NCI-H2081 (cell line): ENCODE measurements at places on chromosomes 2 and 18.
A peak's percentile ranks its signal among the peaks of the same experiment; 100 is the strongest.

- DNase-seq: peak; percentile 53
Measured at GRCh38 chr2:57880967-57881366, 165.6 kb upstream of the VRK2 start.

DNA sequence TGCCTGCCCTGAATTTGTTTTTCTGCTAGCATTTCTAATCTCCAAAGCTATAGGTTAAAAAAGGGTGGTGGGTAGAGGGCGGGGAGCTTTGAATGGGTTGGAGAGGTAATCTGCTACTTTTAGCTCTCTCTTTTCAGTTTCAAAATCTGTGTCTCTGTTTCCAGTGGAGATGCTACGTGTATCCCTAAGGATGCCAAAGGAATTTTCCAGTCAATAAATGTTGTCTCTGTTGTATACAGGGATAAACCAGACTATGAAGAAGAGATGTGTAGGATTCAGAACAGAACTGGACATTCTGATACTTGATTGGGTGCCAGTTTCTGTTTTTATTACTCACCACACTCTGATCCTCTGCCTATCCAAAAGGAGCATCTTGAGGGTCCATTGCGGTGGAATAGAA, 50.1 kb downstream of the TMEM178A start:
- DNase-seq: no peak

DNA sequence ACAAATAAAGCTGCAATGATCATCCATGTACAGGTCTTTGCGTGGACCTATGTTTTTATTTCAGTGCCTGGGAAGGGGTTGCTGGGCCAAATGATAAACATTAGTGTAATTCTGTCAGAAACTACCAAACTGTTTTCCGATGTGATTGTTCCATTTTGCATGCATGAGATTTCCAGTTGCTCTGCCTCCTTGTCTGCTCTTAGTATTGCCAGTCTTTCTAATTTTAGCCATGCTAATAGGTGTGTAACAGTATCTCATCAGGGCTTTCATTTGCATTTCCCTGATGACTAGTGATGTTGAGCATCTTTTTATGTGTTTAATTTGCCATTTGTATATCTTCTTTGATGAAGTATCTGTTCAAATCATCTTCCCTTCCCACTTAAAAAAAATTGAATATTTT, 67.5 kb downstream of the SP110 start:
- DNase-seq: no peak

GRCh38 chr2:205464681-205465080, 217.6 kb upstream of the NRP2 start:
- DNase-seq: no peak

DNA sequence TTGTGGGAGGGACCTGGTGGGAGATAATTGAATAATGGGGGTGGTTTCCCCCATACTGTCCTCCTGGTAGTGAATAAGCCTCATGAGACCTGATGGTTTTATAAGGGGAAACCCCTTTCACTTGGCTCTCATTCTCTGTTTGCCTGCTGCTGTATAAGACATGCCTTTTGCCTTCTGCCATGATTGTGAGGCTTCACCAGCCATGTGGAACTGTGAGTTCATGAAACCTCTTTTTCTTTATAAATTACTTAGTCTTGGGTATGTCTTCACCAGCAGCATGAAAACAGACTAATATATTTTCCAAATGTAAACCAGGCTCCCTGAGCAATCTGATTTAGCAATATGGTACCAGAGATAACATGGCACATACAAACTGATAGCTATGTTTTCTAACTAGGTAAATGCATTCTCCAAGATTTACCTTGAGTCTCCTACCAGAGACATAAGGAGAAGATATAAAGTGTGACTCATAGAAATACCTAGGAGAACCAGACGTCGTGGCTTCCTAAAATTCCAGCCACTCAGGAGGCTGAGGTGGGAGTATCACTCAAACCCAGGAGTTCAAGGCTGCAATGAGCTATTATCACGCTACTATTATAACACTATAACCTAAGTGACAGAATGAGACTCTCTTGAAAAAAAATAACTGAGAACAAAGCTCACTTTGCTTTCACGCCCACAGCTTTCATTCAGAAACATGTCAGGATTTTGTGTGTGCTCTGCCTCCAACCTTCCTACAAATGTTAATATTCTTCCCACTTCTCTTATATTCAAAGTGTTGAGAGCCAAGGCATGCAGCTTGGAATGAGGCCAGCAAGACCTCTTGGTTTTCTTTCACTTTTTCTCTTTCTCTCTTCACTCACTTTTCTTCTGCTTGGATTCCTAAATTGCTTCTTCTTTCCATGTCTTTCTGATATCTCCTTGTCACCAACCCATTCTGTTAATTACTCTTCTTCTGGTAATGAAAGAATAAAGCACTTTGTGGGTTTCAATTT, 263.9 kb upstream of the UBE2E3 start:
- no peak for DNase-seq

- no peak for DNase-seq
Measured at GRCh38 chr18:22542406-22542835, 124.7 kb upstream of the CTAGE1 start.

GRCh38 chr2:54271189-54271588, 15.2 kb upstream of the TSPYL6 start:
- DNase-seq: no peak

- no peak for DNase-seq
Measured at GRCh38 chr2:234606896-234607295, 110.0 kb upstream of the ARL4C start.

GRCh38 chr2:34294961-34295360, 695.9 kb upstream of the FAM98A start:
- no peak for DNase-seq

DNA sequence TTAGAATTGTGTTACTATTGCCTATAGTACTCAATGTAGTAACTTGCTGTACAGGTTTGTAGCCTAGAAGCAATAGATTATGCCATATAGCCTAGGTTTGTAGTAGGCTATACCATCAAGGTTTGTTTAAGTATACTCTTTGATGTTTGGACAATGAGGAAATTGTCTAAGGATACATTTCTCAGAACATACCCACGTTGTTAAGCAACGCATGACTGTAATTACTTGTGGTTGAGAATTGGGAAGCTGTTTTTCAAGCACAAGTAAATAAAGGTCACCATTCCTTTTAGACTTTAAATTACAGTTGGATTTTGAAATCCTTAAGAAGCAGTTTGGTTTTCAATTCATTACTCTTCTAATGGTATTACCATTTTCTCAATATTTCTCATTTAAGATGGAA, 89.8 kb upstream of the KCNH7 start:
- no peak for DNase-seq

DNA sequence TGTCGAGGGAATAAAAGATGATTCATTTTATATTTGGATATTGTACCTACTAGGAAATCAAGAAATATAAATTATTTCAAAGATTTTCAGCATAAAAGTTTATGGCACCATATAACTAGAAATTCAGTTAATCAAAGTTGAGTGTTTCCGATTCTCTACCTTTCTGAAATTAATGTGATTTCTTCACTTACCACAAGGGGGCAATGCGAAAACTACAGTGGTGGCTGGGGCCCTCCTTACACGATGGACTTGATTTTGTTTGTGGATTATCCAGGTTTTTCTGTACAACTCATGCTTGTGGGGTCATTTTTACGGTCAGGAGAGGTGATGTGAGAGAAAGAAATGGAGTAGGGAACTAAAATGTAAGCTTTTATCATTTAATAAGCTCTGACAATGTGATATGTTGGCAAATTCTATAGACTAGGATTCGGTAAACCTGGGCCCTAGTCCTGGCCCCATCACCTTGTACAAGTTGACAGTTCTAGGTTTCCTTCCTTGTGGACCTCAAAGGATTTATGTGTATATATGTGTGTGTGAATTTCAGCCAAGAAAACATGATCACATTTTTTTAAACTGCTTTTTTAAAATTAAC, 47.6 kb downstream of the G6PC2 start:
- DNase-seq: no peak

DNA sequence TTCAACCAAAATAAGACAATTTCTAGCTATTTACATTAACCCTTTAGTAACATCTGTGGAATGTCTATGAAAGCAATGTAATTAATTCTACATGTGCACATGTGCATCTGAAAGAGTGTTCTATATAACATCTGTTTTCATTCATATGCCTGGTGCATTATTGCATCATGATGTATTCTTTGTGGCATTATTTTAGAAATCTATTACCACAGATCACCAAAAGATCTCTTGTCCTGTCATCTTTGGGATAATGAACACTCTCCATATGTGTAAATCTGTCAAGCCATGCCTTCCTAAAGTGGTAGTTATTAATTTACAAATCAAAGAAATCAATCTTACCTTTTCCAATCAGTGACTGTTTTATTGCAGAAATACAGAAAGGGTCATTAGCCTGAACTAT, 86.9 kb downstream of the TRIB2 start:
- DNase-seq: no peak

DNA sequence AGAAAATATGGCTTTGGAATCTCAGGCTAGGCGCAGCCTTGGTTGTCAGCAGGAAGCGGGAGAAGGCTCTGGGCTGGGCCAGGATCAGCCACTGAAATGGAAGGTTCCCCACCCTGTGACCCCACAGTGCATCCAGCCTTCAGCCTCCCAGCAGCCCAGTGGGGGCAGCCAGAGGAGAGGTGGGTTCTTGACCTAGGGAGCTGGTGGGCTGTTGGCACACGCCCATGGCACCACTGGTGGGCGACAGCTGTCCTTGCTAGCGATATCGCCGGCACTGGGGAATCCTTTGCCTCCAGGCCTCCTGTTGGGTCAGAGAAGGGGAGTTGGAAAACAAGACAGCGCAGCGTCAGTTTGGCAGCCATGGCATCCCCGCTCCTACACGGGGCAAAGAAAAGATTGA, 92.4 kb downstream of the KLHL29 start:
- DNase-seq: no peak

DNA sequence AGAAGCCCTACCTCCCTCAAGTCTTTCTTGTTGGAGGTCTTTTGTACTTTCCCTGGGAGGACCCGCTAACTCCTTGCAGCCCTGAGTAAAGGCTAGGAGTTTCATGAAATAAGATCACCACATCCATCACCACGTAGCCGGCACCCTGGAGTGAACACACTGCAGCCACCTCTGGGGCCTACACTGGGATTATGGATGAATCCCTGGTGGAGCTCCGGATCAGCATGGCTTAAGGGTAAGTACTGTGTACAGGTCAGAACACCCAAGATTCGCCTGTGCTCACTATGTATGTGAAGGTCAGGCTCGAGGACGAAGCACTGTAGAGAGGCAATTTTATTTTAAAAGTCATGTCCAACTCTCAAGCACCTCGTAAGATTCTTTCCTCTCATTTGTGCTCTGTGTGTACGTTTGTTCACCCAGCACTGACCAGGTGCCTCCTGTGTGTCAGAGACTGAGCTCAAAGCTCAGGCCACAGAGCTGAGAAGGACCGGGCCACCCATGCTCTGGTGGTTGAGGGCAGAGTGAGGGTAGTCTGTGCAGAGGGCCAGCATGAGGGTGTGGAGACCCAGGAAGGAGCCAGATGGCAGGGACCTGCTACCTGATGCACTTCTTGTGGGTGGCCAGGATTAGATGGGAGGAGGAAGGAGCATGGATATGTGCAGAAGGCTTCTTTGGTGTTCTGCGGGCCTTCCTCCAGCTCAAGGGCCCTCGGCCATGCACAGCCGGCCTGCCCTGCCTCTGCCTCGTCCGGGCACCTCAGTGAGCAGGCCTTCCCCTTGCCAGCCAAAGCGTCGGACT, 66.7 kb upstream of the TFCP2L1 start:
- no peak for DNase-seq

- DNase-seq: no peak
Measured at GRCh38 chr2:160731856-160732255, 238.2 kb upstream of the RBMS1 start.

DNA sequence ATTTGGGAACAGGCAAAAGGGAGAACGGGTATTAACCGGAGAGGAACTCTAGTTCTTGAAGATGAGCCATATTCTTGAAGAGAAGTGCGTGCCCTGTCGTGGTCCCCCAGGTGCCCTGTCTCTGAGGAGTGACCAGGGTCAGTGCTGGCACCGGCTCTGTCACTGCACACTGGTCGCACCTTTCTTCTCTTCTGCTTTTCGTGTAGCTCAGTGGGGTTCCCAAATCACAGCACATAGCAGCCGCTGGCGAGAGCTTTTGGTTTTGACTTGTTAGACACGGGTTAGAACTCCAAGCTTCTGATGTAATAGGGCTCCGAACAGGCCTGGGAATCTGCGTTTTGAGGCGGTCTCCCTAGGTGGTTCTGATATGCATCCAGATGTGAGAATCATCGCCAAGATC, 18.4 kb upstream of the LRRTM1 start:
- no peak for DNase-seq

DNA sequence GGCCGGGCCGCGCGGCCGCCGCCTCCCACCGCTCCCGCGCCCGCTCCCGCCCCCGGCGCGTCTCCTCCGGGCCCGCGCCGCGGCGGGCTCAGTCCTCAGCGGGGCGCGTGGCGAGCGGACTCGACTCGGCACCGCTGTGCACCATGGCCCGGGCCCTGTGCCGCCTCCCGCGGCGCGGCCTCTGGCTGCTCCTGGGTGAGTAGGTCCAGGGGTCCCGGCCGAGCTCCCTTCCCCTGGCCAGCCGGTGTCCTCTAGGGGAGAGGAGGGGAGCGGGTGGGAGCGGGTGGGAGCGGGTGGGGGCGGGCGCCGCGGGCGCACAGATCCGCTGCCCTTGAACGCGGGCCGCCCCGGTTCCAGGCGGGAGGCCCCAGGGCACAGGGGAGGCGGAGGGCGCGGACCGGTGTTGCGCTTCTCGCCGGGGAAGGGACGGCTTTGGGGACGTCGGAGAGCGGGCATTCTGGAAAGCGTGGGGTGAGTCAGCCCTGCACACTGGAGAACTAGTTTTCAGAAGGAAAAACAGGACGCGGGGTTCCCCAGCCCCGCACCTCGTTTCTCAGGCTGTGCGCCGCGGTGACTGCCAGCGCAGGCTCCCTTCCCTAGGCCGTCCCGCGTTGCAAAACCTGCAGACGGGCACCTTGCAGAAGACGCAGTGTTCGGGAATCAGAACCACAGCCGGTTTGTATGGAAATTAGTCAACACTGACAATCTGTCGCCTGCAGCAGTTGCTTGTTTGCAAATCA, at the start of gene RAMP1:
Gene RAMP1, plus strand, starts transcription at position 91 of the 740 bp plus-strand sequence. Its CDS starts 53 bp downstream, at position 144.
- no peak for DNase-seq
